CD4-positive, alpha-beta memory T cell (primary cell): ENCODE measurements at places on chromosomes 16 and 17.
A peak's percentile ranks its signal among the peaks of the same experiment; 100 is the strongest.

DNA sequence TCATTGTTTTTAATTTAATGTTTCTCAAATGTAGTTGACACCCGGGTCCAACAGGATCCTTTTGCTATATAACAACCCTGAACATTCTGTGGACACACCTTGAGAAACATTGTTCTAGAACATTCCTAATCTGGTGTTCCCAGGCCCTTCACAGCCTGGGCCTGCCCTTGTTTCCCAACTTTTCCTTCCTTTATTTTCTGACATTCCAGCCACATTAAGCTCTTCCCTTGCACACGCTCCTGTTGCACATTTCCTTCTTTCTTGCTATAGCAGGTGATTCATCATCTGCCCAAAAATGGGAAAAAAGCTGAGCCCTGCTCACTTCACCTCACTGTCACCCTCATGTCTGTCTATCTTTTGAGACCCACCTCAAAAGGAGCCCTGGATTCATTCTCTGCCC lies 67.9 kb upstream of the MARCHF10 start:
- no peak for DNase-seq

GRCh38 chr17:59108400-59109102 lies 1.9 kb upstream of the TRIM37 start:
- no peak for DNase-seq

GRCh38 chr16:77686385-77686784 lies 35.9 kb upstream of the NUDT7 start:
- DNase-seq: no peak

DNA sequence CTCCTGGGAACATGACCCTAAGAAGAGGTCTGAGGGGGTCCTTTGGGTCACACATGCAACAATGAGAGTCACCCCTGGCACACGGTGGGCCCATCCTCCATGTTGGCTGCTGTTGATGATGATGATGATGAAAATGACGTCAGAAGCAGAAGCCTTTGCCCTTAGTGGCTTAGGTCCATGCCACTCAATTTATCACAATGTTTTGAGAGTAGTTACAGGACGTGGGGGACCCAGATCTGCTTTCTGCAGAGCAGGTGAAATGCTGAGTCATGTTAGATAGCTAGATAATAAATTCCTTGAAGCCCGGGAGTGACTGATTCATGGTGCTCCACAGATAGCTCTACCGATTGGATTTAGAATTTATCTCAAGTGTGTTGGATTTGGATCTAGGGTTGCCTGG lies 53.9 kb downstream of the VPS35L start:
- no peak for DNase-seq

DNA sequence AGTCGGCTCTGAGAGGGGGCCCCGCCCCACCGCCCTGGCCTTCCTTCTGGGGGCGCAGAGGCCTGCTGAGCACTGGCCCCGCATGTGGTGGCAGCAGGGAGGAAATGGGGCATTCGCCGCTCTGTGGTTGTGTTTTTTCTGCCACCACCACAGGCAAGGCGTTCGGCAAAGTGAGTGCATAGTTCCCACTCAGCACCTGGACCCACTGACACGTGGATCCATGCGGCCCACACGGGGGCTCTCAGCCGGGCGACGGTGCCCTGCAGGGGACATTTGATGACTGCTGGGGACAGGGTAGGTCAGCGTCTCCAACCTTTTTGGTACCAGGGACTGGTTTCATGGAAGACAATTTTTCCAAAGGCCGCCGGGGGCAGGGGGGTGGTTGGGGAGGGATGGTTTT lies 70.9 kb downstream of the ENGASE start:
- no peak for DNase-seq

- no peak for DNase-seq
Measured at GRCh38 chr16:23357761-23358290, 55.7 kb downstream of the SCNN1B start.

GRCh38 chr16:2980227-2981176 lies at the start of gene PKMYT1:
TSS of gene PKMYT1 (minus strand) at chr16:2980446. CDS start at chr16:2979657, 789 bp downstream.
- peak; percentile 95 for DNase-seq

DNA sequence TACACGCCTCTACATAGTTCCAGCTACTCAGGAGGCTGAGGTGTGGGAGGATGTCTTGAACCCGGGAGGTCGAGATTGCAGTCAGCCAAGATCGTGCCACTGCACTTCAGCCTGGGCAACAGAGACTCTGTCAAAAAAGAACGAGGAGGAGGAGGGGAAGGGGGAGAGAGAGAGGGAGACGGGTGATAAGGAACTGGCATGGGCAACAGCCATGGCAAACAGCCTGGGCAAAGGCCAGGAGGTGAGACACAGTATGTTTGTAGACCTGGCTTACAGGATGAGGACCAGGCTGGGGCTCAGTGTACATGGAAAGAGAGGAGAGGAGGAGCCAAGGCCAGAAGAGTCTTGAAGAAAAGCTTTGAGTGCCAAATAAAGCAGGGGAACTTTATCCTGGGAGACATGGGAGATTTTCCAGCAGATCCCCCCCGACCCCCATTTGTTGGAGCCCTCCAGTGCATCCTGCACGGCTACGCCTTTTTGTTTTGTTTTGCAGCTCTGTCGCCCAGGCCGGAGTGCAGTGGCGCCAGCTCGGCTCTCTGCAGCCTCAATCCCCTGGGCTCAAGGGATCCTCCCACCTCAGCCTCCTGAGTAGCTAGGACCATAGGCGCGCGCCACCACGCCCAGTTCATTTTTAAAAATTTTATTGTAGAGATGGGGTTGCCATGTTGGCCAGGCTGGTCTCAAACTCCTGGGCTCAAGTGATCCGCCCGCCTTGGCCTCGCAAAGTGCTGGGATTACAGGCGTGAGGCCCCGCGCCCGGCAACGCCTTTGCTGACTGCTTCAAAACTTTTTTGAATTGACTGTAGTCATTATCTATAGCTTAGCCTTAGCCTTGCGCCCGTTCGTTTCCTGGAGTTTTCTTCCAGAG lies 1.3 kb upstream of the ALKBH5 start:
- DNase-seq: no peak

- no peak for DNase-seq
Measured at GRCh38 chr17:74860872-74861661, 1.4 kb upstream of the GRIN2C start.

GRCh38 chr17:34527908-34528470 lies 51.4 kb upstream of the TMEM132E start:
- no peak for DNase-seq

GRCh38 chr16:81265052-81265451 lies 26.6 kb downstream of the BCO1 start:
- no peak for DNase-seq

DNA sequence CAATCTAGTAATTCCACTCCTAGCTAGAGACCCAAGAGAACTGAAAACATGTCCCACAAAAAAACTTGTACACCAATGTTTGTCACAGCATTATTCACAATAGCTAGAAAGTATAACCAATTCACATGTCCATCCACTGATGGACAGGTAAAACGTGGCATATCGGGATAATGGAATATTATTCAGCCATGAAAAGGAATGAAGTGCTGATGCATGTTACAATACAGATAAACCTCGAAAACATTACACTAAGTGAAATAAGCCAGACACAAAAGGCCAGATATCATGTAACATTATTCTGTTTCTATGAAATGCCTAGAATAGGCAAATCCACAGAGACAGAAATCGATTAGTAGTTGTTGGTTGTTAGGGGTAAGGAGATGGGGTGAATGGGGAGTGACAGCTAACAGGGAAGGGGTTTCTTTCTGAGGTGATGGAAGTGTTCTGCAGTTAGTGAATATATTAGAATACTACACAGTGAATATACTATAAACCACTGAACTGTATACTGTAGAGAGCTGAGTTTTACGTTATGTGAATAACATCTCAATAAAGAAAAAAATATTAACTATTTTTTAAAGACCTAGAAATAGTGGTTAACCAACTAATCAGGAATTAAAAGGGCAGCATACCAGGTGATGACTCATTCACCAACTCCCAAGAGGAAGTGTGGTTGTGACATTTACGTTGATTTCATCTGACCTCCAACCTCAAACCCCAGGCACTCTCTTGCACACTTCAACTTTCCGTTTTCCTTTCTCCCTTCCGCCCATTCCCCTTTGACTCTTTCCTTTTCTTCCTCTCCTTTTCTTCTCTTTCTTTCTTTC lies 48.6 kb downstream of the GAS7 start:
- no peak for DNase-seq

DNA sequence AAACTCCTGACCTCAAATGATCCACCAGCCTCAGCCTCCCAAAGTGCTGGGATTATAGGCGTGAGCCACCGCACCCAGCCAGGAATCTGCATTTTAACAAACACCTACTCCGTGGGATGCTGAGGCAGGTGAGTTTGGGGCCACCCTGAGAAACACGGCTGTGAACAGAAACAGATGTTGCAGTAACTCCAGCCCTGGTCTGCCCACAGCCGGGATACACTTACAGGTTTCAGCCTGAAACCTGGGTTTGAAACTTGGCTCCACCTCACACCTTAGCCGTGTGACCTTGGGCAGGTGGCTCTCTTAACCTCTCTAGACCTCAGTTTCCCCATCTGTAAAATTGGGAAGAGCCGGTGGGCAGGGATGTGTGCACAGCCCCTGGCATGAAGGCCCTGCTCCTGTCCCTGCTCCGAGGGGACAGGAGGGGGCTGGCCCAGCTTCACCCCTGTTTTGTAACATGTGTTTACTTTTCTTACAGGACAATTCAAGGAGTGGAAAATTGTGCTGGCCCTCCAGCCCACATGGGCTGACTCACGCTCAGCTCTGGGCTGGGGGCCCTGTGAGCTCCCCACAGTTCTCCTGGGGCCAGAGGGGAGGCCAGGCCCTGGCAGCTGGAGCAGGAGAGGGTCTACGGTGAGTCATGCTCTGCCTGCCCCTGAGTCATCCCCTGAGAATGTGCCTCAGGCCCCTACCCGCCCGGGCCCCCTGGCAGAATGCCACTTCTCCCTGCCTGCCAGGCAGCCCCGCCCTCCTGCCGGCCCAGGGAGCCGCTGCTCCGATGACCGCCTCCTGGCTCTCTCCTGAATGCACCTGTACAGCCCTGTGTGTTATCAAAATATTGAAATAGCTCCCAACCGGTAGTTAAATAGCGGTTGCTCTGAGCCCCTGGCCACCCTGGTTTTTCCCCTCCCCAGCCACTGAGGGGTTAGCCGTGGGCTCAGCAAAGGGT lies 7.7 kb upstream of the PPL start:
- no peak for DNase-seq

DNA sequence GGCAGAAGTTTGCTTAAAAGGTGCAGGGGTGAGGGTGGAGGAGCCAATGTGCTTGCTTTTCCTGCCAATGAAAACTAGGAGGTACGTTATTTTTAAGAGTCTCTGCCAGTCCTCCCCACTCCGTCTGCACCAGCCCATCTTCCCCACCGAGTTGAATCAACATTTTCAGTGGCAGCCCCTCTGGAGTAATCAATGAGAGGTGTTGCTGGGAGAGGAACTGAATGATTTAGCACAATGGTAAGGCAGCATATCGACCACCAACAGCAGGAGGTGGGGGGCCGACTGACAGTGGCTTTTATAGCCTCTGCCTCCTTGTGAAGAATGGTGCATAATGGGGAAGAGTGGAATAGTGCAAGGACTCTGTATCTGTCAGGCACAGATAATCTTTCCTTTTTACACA lies 1465.0 kb upstream of the GOT2 start:
- DNase-seq: no peak

GRCh38 chr16:70746708-70747424 lies 54.1 kb downstream of the VAC14 start:
- peak; percentile 14 for DNase-seq

DNA sequence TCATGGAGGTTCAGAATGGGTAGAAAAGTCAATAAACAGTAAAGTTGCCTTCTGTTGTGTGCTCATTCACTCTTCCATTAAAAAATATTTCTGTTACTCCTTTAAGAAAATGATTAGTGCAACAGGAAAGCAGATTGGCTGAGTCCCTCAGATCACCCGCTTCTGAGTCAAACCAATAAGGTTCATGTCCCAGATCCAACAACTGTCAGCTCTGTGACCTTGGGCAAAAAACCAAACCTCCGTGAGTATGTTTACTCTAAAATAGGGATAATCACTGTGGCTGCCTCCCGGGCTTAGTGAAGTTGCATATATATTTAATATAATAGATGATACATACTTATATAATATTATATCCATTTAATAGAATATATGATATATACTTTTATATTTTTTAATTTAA lies 698.5 kb upstream of the RBFOX1 start:
- DNase-seq: no peak

GRCh38 chr16:1998852-1999801 lies 9.4 kb downstream of the SYNGR3 start:
- DNase-seq: no peak

- DNase-seq: no peak
Measured at GRCh38 chr17:76683011-76683755, 27.6 kb downstream of the MXRA7 start.

GRCh38 chr16:87254296-87254695 lies 62.9 kb downstream of the C16orf95 start:
- no peak for DNase-seq

DNA sequence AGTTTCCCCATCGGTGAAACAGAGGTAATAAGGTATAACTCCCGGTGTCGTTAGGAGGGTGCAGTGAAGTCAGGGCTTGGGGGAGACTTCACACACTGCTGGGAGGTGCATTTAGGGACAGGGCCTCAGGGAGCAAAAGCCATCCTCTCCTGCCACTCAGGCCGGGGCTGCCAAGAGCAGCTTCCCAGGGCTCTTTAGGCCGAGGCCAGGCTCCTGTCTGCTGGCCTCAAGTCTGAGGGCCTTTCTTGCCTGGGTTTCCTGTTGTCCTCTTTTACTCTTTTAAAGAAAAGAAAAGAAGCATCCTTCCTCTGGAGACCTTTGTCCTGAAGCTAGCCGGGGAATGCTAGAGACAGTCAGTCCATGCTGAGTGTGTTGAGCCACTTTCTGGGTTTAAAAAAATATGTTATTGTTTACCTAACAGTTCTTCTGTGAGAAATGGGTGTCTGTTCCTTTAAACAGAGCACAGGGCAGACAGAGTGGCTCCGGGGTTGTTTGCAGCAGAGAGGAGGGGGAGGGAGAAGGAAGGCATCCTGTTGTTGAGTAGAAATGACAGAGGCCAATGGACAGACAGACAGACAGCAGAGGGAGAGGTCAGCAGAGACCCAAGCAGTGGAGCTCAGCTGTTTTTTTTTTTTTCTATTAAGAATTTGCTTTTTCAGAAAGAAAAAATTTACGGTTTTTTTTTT lies 79.1 kb downstream of the C17orf67 start:
- DNase-seq: no peak

- DNase-seq: no peak
Measured at GRCh38 chr16:73365016-73365551, 317.2 kb upstream of the ZFHX3 start.

- DNase-seq: no peak
Measured at GRCh38 chr16:1527836-1528811, 5.3 kb upstream of the TMEM204 start.
